ENCODE measurements at places on chromosomes 16 and 17.

- DNase-seq: peak; percentile 40
Observed at GRCh38 chr17:39791111-39791992, 53.6 kb downstream of the GRB7 start.

DNA sequence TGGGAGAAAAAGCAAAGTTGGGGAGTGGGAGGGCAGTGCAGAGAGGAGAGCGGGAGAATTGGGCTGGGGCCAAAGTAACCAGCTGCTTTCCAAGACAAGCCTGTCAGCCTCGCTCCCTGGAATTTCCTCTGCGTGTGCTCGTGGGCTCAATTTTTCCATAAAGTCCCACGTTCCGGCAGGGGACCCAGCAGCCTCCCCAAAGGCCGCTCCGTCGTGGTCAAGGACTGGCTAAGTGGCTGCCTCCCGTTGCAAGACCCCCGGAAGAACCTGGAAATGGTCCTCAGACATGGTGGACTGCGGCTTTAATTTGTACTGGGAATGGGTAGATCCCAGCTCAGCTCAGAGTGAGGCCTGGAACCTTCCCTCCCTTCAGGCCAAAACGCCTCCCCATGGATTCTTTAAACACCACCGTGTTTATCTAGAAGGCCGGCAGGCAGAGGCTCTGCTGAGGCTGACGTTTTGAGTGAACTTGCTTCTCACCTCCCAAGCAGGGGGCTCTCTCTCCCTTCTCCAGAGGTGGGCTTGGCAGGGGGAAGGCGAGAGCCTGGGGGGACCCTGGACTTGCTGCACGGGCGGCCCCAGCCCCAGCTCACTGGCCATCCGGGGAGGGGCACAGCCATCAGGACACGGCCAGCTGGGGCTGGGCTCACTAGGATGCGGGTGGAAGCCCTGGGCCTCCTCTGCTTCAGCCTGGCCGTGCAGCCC, 190.0 kb downstream of the C16orf95 start:
- DNase-seq: peak; percentile 78

DNA sequence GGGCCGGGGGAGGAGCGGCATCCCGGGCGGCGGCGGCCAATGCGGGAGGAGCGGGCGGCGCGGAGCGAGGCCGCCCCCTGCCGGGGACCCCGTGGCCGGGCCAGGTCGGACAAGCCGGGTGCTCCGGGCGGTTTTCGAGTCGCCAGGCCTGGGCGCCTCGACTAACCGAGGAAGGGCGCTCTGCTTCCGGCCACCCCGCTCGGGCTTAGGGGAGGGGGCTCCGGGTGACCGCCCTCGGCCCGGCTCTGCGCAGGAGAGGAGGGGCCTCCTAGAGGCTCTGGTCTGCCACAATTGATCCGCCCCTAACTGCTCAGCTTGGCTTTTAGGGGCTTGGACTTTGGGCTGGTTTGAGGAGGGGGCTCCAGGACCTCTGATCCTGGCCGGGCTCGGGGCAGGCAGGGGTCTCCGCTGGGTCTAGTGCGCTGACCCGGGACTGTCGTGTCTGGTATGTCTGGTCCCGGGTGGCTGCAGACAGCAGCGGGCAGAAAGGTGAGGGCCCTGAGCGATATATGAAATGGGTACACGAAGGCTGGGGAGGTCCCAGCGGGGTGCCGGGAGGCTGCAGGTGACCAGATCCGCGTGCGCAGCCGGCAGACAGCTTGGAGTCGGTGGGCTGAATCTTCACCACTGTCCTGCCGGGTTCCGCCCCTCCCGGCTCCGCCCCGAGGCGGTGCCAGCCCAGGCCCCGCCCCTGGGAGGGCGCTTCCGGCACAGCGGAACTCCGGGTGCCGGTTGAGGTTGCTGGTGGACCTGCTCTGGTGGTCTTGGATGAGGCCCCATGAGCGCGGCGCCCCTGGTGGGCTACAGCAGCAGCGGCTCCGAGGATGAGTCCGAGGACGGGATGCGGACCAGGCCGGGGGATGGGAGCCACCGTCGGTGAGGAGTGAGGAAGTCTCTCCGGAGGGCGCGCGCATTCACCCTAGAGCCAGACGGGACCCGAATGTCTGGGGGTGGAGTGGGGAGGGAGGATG, at the start of gene USB1:
USB1 (plus strand) TSS at position 702 of the 971 bp plus-strand sequence; CDS start at position 779, 77 bp downstream.
- DNase-seq: peak; percentile 96

DNA sequence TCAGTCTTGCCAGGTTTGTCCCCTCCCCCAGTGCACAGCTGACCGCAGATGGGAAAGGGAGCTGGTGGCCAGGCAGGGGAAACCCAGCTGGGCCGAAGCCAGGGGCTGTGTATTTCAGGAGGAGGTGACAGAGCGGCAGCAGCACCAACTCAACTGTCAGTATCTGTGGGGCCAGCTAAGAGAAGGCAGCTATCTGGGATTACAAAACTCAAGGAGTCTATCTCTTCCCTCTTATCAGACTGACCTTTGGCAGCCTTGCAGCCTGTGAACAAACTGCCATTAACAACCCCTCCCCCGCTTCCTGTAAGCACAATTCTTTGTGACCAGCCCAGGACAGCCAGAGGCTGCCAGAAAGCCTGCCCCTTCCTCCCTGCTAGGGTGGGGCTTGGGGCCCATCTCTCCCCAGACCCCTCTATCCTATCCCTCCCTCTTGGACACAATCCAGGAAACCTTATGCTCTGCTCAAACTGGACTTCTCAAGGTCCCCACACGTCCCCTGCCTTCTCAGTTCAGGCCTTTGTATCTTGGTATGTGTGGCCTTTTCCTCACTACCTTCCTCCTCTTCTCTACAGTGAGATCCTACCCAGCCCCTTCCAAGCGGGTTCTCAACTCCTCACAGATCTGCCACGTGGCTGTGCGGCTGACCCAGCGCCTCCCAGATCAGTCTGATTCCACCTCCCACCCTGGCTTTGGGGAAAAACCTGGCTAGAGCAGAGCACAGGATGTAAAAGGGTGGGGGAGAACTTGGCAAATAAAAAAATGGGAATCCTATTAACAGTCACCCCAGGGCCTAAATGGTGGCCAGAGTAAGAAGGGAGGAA, 10.5 kb downstream of the ST3GAL2 start:
- peak; percentile 94 for DNase-seq

- no peak for DNase-seq
Observed at GRCh38 chr16:64693946-64694345, 427.9 kb downstream of the CDH11 start.

DNA sequence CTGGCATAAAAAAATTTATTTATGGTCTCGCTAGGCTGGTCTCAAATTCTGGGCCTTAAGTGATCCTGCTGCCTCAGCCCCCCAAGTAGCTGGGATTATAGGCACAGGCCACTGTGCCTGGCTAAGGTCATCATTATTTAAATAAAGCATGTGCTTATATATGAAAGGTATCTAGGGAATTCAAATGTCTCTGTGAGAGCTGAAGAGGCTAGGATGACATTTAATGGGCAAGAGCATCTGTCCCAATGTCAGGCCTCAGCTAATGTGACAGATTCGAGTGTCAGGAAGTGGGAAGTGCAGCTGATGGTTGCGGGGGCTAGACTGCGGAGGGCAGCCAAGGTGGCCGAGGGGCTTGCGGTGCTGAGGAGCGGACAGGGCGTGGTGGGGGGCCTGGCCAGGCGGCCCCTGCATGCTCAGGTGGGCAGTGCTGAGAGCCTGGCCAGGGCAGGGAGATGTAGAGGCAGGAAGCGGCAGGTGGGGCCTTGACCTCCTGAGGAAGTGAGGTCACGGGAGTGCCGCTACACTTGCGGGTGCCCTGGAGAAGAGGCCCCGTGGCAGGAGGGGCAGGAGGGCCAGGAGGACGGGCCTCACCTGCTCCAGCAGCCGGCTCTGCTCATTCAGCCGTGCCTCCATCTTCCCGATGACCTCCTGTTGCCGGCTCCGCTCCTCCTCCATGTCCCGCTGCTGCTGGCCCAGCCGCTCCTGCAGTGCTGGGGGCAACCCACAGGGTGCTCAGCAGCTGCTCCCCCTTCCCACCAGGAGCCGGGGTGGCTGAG, 12.6 kb upstream of the MRPL38 start:
- DNase-seq: no peak

GRCh38 chr16:27414788-27415431, 12.9 kb downstream of the IL21R start:
- DNase-seq: no peak

All from ELF-1 (cell line).